CD14-positive monocyte (primary cell): ENCODE measurements at places on chromosomes 12 and 14.

DNA sequence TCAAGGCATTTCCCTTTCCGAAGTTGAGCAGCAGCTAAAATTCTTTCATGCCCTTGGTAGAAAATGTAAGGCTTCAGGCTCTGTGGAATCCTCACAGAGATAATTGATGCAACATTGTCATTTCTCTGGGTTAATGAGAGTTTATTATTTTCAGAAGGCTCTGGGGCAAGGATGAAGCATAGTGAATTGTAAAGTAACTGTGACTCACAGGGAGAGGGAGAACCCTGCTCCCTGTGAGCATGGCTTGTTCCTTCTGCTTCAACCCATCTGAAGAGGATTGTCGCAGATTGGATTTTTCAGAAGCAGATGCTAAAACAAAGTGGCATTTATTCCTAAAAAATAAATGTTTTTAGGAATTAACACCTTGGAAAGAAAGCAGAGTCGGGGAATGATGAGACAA lies 41.2 kb downstream of the APOBEC1 start:
- no peak for DNase-seq

DNA sequence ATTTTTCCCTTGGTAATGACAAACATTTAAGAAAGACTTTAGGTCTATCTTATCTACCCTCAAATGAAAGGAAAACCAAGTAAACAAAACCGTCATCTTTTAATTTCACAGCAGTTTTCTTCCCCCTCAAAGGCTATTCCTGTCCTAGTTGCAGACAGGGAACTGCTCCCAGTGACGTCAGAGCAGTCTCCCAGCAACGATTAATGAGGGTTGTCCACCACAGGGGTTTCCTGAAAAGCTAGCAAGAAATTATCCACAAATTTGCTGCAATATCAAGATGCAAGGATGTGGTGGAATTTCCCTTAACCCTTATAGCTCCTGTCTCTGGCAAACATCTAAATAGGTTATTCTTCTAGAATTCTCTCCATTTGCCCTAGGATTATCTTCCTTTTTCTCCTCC lies 89.1 kb upstream of the STAC3 start:
- DNase-seq: peak; percentile 81

GRCh38 chr14:79602045-79602444 lies 609.3 kb downstream of the DIO2 start:
- DNase-seq: no peak

- no peak for DNase-seq
Measured at GRCh38 chr14:71444030-71444822, 488.0 kb upstream of the RGS6 start.

DNA sequence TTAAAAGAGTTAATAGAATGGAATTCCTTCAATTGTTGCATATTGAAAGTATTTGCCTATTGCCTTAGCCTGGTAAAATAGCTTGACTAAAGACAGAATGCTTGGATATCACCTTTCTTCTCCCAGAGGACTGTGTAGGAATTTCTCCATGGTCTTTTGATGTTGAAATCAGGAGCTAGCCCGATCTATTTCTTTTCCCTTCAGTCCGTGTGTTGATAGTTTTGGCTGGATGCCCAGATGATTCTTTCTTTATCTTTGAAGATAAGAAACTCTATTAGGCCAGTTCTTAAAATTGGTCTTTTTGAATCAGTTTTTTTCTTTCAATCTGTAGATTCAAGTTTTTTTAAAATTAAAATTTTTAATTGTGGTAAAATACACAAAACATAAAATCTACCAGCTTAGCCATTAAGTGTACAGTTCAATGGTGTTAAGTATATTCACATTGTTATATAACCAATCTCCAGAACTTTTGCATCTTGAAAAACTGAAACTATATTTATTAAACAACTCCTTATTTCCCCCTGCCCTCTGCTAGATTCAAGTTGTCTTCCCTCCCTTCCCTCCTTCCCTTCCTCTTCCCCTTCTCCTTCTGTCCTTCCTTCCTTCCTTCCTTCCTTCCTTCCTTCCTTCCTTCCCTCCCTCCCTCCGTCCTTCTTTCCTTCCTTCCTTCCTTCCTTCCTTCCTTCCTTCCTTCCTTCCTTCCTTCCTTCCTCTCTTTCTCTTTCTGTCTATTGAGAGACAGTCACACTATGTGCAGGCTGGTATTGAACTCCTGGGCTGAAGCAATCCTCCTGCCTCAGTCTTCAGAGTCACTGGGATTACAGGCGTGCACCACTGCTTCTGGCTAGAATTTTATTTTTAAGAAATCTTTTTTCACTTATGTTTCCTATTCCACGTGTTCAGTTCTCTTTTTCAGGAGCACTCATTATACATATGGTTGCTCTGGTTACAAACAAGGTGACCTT lies 10.1 kb downstream of the LACRT start:
- DNase-seq: no peak

DNA sequence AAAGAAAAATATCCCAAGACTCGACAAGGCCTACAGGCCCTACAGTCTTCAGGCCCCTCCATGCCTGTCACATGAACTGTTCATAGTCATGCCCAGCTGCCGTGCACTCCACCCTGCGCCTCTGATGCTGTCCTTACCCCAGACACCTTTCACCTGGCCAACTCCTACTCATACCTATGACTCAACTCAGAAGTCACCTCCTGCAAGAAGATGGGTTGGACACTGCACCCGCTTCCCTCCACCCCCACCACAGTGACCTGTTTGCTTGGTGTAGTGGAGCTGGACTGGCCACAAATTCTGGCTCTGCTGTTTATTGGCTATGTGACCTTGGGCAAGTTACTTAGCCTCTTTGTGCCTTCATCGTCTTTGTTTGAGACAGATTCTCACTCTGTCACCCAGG lies 56.2 kb downstream of the PHETA1 start:
- no peak for DNase-seq

DNA sequence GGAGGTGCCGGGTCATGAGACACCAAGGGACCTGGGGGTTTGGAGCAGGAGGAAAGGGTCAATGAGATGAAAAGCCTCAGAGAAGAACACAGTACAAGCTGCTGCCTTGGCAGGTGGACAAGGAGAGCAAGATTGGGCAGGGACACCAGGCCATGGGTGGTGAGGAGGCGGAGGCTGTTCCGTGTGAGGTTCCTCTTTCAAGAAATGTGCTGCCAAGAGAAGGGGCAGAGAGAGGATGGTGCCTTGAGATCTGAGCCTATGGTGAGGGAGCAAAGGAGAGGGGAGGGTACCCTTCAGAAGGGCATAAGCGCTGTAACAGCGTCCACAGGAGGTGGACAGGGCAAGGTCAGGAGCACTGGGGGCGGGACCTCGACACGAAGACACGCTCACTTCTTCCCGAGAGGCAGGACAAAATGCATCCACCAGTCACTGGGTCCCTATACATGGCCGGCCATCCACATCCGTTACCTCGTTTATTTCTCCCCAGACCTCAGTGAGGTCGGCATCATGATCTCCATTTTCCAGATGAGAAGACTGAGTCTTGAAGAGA lies 100.2 kb downstream of the B4GALNT3 start:
- peak; percentile 26 for DNase-seq

DNA sequence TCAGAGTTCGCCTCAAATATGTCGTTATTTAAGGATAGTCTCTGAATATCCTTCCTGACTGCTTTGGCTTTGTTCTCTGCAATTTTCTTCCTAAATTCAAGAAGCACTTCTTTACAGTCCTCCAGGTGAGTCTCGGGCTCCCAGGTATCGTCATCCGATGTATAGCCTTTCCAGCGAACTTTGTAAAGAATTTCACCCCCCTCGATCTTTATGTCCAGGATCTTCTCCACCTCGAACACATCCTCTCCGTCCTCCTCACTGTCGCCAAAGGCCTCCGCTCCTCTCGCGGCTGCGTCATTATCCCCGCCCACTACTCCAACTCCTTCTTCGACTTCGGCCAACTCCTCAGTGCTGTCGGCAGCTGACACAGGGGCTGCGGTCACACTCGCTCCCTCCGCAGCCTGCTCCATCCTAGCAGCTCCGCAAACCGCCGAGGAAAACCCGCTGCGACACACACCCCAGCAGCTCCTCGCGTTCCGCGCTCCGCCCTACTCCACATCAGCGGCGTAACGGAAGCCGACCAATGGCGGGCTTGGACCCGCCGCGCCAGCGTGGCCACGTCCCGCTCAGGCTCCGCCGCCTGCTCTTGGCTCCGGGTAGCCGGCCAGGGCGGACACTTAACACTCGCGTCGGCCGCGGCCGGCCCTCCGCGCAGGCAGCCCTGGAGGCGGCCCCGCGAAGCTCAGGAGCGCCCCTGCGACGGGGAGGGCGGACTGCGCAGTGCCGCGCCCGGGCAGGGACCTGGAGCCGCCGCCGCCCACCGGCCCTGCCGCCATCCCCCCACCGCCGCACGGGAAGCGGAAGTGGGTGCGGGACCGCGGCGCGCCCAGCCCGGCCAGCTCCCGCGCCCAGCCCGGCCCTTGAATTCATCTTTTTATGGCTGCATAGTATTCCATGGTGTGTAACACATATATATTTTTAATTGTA lies 4.1 kb downstream of the CD163L1 start:
- DNase-seq: peak; percentile 13

GRCh38 chr12:81639196-81639595 lies 120.0 kb downstream of the PPFIA2 start:
- no peak for DNase-seq

DNA sequence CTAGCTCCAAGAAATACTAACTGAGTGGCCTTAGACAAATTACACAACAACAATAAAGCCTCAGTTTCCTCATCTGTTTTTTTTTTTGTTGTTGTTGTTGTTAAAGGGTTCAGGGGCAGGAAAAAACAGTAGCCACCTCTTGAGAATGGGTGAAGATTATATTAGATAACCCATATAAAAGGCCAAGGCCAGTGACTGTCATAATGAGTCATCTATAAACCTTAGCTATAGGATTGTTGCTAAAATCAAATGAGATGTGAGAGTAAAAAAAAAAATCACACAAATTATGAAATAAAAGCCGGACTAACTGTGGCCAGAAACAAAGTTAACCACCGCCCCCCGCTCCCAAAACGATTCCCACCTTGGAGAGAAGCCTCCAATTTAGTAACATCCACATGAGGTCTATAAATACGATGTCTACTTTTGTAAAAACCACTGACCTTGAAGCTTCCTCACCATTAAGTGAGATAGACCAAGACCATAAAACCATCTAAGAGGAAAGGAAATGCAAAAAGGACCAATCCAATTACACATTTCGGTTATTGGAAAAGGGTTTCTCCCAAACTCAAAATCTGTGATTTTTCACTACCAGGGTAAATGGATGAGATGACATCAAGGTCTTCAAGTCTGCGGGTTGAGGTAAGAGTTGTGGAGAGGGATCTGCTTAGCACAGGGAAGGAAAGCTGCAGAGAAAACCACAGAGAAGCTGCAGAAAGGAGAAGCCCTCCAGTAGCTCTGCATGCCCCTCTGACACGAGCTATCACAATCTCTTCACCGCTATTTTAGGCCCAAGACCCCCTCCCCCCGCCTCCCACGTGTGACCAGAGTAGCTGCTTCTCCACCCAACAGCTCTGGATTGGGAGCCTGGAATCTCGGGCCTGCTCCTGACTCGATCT lies 1.0 kb downstream of the NAA25 start:
- no peak for DNase-seq

DNA sequence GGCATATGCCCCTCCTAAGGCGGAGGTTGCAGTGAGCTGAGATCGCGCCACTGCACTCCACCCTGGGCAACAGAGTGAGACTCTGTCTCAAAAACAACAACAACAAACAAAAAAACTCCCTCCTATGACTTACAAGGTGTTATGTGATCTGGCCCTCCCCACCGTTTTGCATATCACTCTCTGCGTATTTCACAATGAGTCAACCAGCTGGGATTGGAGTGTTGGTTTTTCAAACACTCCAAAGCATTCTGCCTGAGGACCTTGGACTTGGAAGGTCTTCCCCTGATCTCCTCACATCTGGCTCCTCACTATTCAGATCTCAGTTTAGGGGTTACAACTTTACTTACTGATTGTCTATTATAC lies 14.0 kb downstream of the MANSC1 start:
- DNase-seq: no peak

DNA sequence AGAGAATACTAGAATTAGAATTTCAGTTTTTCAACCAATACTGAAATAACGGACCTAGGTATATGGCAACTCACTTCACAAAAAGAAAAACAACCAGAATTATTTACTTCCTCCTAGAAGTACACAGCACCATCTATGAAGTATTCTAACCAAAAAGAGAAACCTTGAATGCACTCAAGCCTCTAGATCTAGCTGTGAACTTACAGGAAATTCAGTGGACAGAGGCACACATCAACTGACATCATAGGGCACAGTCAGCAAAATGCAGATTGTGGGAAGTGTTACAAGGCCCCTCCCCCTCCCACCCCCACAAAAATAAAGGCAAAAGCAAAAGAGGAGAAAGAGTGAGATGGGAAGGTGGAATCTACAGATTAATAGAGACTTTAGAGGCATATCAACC lies 102.4 kb downstream of the TMTC1 start:
- DNase-seq: no peak

GRCh38 chr12:65123435-65124063 lies 2.4 kb upstream of the WIF1 start:
- DNase-seq: peak; percentile 59

DNA sequence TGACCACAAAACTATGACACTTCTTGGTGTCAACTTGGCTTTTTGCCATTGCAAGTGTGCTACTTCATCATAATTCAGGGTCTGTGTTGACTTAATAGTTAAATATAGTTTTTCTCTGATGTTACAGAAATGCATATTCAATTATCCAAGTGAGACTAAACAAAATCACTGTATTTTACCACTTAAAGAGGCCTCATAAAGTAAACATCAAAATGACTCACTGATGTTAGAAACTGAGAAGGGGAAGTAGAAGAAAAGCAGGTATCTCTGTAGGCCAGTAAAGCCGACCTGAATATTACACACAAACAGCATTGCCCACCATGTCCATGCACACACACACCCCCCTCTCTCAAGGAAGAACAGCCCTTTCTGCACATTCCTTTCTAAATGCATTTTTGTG lies 55.4 kb downstream of the RPAP3 start:
- no peak for DNase-seq

GRCh38 chr12:12735301-12735700 lies 18.1 kb downstream of the CDKN1B start:
- DNase-seq: no peak

- no peak for DNase-seq
Measured at GRCh38 chr12:88299567-88300101, 157.5 kb downstream of the TMTC3 start.

DNA sequence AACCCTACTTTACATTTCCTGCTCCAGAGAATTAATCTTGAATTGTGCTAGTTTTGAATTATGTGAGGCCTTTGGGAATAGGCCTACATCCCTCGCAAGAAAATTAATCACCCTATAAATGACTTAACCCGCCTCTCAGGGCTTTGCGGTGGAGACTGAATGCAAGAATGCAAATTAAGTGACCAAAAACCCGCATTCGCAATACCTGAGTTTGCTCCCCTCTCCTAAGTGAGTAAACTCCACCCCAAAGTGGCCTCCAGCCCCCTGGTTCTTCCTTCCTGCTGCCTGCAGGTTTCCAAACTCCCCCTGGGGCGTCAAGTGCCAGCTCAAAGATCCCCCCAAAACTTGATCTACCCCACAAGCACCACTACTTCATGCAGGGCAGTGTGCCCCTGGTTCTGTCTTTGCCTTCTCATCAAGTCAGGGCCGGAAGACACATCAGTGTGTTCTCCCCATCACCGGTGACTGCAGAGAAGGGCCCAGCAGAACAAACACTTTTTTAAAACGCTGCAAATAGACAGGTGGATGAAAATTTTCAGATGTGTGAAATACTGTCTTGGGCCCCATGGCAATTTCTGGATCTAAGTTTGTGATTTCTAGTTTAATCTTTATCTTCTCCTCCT lies 644.7 kb downstream of the VRK1 start:
- no peak for DNase-seq

GRCh38 chr14:38257507-38257906 lies 1.6 kb upstream of the CLEC14A start:
- DNase-seq: no peak
